ENCODE measurements at places on chromosomes 11 and 22.

DNA sequence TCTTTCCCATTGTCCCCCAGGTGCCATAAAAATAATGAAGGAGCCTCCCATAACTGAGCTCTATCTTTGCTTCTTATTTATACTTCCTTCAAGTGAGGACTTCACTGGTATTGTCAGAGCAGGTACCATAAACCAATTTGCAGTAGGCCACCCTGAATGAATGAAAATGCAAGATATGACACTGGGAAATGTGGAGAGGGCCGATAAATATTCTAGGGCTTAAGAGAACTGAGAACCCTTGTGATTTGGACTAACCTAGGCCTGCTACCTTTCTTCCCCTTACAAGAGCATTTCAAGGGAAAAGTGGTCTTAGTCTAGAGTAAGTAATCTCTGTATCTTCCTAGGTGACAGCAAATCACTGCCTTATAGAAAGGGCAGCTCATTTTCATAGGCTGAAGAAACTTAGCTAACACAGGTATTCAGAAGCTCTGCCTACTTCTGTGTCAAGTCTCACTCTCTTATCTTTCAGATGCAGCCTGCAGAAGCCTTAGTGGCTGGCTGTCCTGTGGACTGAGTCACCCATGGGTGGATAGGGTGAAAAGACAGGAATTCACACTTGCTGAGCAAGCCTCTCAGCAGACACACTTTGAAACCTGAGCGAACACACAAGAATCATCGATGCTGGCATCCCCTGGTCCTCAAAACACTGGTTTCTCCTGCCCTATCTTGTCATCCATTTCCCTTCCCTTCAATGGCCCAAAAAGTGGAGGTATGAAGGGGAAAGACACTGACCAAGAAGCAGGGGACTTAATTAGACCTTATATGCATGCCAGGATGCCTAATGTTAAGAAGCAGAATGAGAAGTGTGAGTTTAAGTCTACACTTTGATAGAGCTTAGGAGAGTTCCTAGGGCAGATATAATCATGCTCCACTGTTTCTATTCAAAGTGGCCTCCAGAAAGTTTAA is 15.2 kb downstream of the NRIP3 start:
- no peak for DNase-seq

DNA sequence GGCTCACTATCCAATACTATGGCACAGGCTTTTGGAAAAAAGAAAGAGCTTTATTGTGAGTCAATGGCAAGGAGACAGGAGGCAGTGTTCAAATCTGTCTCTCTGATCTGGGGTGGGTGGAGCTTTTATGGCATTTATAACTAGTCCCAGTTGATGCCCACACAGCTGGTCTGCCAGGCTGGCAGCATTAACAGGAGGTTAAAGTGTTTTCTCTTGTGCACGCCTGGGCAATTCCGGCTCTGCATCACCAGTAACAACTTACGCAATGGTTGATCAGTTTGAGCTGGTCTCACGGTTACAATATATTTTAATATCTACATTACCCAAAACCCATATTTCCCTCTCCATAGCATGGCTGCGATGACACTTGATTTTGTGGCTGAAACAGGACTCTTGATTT is 15.1 kb upstream of the SMIM38 start:
- DNase-seq: no peak

DNA sequence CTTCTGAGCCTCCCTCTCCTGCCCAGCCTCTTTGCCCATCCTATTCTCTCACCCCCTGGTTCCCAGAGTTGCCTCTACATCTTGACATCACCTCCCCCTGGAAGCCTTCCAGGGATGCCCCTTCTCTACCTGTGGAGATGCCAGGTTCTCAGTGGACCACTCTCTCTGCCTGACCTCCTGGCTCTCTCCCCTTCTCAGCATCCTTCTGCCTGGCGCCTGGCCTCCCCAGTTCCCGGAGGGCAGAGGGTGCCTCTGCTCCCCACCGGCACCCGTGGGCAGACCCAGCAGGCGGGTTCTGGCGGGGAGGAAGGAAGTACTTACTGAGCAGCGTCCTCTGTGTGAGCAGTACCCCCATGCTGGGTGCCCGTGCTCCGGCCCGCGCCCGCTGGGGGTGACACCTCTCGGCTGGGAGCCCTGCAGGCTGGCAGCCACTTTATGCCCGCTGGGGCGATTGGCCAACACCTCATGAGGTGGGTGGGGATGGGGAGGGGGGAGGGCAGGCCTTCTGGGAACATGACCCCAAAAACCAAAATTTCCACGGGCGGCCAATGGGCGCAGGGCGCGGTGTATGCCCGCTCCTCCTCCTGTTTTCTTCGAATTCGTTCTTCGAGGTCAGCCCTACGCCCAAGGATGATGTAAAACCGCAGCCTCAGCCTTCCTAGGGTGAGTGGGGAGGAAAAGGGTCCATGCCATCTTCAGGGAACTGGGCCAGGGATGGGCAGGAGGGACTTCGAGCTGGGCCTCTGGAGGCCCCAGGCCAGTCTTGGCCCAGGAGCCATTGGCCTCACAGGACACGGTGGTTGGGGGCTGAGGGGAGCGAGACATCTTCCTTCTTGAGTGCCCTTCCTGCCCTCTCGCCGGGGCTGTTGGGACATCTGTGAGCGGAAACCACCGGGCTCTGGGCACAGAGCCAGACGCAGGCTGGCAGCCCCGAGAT is at the start of gene OSM:
TSS of gene OSM (minus strand) at position 407 of the 937 bp plus-strand sequence. CDS start at position 355, 52 bp downstream.
- DNase-seq: peak; percentile 88

DNA sequence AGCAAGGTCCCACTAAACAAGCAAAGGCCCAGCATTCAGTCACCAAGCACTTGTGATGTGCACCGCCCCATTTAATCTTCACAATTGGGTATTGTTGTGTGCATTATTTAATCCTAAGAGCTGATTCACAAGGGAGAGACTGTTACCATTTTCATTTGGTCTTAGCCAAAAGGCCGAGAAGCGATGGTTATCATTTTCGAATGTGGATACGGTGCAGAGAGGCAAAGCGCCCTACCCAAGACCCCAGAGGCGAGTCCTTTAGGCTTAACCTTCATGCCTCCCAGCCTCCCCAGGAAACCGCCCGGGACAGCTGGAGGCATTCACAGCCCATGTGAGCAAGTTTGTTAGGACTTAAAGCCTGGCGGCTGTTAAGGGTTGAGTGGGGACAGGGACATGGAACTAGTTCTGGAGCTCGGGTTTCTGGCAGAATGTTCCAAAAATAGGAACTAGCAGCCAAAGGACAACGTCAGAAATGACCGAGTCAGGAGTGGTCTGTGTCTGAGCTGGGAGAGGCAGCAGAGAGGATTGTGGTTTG is 13.0 kb upstream of the UPK3A start:
- DNase-seq: no peak

DNA sequence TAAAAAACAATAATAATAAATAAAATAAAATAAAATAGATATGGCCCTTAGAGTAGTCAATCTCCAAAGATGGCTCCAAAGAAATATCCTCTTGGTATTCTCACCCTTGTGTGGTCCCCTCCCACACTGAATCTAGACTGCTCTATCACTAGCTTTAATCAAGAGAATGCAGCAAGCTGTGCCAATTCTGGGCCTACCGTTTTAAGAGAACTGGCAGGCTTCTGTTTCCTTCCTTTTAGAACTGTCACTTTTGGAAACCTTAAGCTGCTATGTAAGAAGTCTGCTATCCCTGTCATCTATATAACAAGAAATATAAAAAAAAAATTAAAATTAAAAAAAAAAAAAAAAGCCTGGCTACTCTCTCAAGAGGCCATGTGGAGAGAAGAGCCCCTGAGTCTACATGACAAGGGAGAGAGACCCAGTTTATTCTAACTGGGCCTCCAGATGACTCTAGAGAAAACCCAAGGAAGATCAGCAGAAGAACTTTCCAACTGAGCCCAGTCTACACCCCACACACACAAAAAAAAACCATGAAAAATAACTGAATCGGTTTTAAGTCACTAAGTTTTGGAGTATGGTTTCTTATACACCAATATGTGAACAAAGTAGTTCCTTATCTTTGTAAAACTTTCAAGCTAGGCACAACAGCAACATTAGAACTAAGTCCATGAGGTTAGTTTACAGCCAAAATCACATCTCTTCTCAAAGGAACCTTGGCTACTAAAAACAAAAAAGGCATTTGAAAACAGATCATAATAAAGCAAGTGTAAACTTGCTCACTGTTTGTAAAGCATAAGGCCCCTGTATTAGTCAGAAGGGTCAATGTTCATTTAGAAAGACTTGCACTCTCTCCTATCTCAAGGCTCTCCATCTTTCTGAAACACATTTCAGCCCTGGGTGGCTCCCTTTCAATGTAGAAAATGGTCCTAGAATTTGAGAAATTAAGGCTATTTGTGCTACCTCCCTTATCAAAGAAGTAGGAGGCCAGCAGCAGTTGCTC is 67.3 kb downstream of the AMBRA1 start:
- no peak for DNase-seq

GRCh38 chr22:32246166-32246565 is 9.0 kb downstream of the SLC5A4 start:
- DNase-seq: no peak

- DNase-seq: no peak
Observed at GRCh38 chr11:105132716-105133511, 6.7 kb downstream of the CARD18 start.

DNA sequence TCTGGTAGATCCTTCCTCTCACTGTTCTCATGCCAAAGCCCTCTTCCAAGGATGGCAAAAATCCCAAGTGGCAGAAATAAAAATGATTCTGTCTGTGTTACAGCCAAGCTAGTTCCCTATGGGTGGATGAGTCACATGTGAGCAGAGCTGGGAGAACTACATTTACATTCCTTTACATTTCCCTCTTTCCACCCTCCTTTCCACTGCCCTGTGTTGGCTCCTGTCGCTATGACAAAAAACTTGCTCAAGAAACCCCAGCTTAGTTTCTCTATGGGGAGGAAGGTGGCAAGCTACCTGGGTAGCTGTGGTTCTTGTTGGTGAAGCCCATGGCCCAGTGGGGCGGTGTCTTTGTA is 10.2 kb upstream of the DDB2 start:
- DNase-seq: no peak

DNA sequence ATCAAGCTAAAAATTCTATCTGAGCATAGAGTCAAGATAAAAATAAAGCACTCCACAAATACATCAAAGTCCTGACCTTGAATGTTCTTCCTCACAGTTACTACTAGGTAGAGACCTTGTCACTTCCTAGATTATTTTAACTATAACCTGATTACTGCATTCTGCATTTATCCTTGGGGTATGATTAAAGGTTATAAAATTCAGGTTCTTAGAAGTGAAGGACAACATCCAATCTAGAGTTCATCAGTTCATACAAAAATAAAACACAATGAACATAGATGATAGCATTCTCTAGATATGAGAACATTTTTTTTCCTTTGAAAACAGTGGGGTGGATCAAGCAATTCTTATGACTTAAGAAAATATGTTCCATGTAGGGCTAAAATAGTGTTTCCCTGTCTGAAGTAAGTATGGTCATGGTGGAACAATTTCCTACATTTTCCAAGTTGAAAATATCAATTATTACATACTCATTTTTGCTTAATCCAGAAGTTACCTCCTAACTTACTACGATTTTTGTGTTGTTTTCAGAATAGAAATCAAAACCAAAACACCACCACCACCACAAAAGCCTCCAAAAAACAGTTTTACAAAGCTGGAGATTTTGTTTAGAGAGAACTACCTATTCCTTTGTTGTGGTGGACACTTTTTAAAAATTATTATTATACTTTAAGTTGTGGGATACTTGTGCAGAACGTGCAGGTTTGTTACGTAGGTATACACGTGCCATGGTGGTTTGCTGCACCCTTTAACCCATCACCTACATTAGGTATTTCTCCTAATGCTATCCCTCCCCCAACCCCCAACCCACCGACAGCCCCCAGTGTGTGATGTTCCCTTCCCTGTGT is 112.0 kb upstream of the DDI1 start:
- no peak for DNase-seq

DNA sequence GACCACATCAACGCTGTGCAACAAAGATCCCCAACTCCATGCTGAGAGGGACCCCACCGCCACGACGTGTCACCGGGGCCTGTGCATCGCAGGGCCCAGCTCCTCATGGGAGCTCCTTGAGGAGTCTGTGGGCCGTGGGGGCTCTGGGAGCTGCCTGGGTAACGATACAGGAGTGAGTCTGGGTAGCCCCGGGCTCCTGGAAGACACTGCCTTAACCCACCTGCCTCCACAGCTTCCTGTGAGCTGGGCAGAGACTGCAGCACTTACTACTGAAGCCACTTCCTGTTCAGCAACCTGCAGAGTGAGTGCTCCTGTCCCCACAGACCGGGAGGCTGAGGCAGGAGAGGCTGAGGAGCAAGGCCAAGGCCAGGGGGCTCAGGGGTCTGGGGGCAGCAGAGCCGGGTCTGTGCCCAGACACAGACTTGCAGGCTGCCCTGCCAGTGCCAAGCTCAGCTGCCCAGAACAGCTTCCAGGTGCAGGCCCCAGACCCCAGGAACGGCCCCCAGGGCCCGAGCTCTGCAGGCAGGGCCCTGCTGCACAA is 226.7 kb downstream of the BRD1 start:
- DNase-seq: peak; percentile 53

DNA sequence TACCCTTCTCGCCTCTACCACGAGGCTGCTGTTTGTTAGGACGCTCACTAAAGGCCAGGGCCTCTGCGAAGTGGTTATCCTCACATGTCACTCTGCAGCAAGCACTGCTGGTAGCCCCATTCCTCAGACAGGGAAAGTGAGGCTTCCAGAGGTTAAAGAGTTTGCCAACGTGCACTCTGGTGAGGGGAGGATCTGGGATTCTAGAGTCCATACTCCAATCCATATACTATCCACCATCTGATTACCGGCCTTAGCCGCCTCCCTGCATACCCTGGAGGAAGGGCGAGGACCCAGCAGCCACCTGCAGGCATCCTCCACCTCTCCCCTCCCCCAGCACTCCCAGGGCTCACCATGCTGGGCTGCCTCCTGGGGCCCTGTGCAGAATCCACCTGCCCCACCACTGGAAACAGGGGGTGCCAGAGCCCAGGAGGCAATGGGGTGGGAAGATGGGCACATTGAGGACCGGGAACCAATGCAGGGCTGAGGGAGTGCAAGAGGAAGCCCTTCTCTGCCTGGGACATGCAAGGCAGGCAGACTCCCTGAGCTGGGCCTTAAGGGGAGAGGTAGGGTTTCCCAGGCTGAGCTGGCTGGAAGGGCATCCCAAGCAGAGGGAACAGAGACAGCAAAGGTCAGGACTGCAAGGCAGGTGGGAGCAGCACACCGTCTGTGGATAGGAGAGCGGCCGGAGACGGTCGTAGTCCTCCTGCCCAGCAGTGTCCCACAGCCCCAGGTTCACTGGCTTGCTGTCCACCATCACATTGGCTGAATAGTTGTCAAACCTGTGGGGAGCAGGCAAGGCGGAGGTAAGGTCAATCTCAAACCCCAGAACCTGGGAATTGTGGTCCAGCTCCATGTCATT is 11.7 kb downstream of the RAC2 start:
- DNase-seq: no peak

DNA sequence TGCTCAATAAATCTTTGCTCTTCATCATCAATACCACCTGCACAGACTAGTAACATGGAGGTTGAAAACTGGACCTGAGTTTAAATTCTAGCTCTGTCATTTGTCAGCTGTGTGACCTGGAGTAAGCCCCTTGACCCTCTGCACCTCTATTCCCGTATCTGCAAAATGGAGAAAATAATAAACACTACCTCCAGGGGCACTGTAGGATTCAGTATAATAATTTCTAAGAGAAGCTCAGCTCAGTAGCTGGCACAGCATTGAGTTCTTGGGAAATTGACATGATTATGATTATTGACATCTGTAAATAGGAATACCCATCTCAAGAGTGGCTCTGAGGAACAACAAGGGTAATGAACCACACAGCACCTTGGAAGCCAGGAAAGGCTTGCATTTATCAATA is 78.4 kb downstream of the MN1 start:
- DNase-seq: no peak
